ENCODE measurements at places on chromosomes 6 and 20.

- DNase-seq, result no peak
Observed at GRCh38 chr20:36248836-36249235, 12.6 kb downstream of the AAR2 start.

DNA sequence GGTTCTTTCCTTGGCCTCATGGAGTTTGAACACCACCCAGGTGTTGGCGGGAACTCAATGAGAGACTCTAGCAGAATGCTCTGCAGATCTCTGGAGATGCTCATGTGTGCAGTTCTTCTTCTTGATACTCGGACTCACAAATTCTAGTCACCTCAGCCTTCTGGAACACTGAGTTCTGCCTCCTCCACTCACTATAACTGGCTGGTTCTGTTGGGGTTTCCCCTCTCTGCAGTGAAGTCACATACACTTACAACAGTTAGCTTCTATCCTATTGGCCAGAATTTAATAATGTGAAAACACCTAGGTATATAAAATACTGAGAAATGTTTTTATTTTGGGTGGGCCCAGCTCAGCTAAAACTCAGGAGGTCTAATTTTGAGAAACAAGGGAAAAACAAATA is 109.6 kb upstream of the HIVEP1 start:
- DNase-seq, result no peak

- DNase-seq, result no peak
Observed at GRCh38 chr6:144320741-144321140, 35.6 kb downstream of the UTRN start.

GRCh38 chr20:19453410-19453809 is 241.0 kb downstream of the SLC24A3 start:
- DNase-seq, result no peak

- no peak for DNase-seq
Observed at GRCh38 chr6:20751293-20751935, 217.2 kb downstream of the CDKAL1 start.

DNA sequence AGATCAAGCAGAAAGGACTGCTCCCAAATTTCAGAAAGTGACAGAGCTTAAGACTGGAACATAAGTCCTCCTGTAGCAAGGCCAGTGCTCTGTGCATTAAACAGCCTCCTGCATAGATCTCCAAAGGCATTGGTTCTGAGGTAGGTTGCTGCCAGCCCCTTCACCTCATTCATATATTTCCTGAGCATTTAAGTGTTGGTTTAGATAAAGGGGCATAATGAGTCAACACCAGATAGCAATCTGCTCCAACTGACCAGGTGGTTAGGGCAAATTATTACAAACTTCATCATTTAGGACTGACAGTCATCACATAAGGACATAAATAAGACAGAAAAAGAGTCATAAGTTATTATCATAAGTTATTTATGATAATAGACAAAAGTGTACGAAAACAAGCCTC is 10.7 kb downstream of the PTPRK start:
- no peak for DNase-seq

DNA sequence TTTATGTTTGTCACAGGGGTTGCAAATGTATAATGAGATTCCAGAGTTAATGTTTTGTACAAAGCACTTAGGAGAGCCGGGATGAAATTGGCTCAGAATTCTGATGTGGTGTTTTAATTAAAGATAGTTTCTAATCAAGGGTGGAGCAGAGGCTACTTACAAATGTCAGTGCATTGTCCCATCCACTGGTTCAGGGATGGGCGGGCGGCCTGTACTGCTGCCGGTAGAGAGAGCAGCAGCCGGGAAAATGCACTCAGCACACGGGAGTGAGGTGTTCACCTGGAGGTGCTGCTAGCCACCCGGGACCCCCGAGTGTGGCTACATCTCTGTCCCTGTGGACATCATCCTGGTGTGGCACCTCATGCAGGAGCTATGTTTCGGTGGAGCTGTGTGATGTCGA is 193.3 kb downstream of the QKI start:
- no peak for DNase-seq

- DNase-seq, result no peak
Observed at GRCh38 chr6:35007016-35007415, 118.0 kb downstream of the ANKS1A start.

GRCh38 chr6:37083243-37084138 is 78.0 kb downstream of the FGD2 start:
- DNase-seq, result peak; percentile 94

DNA sequence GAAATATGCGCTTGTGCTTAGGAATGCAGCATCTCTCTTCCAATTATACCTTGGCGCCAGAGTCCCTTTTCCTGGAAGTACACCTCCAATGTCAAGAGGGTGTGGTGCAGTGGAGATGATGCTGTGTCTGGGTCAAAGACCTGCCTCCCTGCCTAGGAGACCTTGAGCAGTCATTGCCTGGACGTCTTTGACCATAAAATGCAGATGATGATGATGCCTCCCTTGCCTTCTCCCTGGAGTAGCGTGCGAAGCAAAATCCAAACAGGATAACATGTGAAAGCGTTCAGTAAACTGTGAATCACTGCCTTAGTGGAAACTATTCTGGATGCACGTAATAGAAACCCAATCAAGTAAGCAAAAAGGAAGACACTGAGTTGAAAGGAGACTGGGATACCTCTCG is 97.4 kb upstream of the ARMC2 start:
- DNase-seq, result no peak

DNA sequence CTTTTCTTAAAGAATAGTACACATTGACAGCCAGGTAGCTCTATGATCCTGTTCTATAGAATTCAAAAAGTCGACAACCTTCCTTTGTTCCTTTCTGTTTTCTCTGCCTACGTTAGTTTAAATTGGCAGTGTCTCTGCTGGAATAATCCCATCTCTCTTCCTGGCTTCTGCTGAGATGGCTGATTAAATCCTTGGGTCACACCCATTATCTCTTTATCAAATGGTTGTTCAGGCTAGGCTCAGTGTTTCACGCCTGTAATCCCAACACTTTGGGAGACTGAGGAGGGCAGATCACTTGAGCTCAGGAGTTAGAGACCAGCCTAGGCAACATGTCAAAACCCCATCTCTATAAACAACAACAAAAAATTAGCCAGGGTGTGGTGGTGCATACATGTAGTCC is 44.4 kb downstream of the HFE start:
- no peak for DNase-seq

DNA sequence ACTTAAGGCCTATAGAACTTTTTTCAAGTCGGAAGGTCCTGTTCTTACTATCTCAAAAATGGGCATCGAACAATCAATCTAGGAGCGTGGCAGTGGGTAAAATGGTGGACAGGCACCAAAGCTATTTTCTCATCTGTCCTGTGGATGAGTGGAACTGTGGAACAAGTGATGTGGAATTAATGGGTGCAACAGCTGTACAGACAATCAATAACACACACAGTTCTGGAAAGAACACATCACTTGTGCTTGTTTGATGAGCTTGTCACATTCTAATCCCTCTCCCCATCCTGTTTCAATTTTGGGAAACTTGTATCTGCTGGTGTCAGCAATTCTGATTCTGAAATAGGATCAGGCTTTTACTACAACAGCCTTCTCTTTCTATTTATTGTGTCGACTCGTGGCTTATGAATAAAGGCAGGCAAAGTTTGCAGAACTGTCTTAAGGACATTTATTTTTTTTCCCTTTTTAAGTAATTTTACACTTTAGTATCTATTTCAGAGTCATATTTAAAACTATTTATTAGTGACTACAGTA is 11.5 kb downstream of the RBM24 start:
- DNase-seq, result no peak

DNA sequence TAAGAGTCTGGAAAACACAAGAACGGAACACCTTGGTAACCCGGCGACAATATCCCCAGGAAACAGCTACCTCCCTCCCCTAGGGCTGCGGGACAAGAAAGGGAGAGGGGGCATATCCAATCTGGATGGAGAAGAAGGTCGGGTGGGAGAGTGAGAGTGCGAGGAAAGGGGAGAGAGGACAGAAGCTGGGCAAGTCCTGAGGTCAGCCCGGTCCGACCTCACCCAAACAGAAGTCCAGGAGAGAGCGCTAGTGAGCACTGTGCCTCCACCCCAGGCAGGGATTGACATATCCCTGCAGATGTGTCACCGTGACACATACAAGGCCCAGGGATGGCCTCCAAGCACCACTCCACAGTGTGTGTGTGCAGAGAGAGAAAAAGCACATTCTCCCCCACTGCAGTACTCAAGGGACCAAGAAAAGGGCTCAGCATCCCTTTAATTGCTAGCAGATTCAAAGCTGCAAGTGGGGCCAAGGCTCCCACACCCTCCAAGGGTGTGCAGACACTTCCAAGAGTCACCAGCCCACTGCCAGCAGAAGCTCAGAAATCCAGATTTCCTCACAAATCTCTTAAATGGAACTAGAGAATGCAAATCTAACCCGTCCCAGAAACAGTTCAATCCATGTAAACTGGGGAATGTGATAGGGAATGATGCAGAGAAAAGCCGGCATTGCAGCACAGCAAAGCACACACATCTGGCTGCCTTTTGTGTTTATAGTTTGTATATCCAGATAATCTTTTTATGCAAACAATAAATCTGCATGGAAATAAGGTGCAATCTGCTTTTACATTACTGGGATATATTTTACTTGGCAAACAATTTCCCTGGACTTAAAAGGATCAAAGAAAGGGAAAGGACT is 3.1 kb downstream of the PXDC1 start:
- peak; percentile 75 for DNase-seq

DNA sequence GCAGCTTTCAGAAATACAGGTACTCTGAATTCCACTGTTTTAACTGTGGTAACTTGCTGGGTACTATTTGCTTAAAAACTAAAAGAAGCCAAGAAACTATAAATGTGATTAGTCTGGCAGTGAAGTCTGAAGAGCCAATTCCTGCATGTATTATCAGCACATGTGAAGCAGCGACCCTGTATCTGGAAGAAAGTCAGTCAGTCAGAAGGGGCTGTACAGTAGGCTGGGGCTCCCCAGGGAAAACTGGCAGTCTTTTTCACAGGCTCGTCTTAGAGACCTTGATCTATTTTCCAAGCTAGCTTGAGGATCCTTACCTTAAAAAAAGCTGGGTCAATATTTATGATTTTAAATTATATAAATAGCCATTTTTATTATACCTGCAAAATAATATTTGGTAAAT is 104.9 kb downstream of the PDSS2 start:
- DNase-seq, result no peak

DNA sequence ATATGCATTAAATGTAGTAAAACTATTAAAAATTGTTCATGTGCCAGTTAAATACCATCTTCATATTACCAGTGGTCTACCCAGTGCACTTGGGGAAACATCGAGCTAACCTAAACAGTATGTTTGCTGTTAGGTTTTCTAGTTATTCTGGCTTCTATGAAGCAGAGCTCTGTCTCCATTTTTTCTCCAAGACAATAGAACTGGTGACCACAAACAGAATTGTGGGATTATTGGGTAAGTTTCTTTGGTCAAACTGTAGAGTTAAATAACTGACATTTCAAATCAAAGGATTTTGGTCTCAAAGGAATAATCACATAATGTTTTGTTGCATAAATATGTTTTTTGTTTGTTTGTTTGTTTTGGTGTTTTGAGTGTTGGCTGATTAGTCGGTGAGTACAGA is 40.5 kb upstream of the EDN3 start:
- DNase-seq, result no peak

Data from choroid plexus epithelial cell (primary cell).